ENCODE measurements at places on chromosomes 2 and 18.

GRCh38 chr2:3535794-3536681 lies 16.7 kb upstream of the ADI1 start:
- no peak for DNase-seq

- DNase-seq = no peak
Measured at GRCh38 chr2:12726271-12726670, 9.5 kb downstream of the TRIB2 start.

GRCh38 chr2:60486551-60486950 lies 66.9 kb downstream of the BCL11A start:
- DNase-seq = no peak

DNA sequence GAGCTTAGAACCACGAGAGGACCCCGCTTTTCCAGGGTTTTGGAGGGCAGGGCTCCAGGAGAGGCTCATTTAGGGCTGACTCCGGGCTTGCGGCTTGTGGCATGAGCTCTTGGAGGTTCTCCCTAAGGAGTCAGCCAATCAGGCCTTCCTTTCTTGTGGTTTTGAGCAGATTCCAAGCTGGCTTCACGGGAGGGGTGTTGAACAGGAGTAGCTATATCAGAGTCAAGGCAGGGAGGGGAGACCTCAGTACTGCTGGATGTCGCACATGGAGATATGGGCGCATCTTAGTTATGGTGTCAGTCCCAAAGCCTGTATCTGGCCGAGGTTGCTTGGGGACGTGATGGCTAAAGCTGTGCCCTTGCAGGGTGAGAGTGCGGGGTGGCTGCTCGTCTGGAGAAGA lies 98.6 kb downstream of the AGAP1 start:
- no peak for DNase-seq

DNA sequence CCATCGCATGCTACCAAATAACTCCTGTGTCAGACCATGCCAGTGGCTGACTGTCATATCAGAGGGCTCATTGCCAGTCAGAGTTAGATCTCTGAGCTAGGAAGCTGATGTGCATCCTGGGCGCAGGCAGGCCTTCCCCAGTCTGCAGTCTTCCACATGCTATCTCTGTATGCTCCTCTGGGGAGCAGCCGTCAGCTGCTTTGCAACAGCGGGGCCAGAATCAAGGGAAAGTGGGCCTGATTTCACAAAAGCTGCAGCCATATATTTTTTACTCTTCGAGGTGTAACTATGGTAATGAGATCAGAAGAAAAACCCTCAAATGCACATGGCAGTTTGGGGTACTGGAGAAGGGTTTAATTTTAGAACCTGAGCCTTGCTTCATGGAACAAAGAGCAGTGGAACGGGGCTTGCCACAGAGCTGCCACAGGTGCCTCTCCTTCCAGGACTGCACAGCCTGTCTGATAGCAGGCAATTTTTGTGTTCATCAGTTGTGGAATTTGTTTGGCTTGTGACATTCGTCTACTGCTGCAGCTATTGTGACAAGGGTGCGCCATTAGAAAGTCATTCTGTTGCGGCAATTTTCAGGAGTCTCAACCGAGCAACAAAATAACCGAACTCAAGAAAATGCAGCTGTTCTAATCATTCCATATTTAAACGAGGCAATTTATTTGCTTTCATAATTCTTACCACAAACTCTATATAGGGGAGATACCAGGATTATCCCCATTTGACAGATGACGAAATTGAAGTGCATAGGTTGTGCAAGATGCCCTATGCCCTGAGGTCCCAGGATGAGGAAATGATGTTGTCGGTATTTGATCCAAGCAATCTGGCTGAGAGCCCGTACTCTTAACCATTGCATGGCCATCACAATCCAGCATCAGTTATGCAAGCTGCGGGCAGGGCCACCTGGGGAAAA lies 109.6 kb upstream of the CYRIA start:
- DNase-seq = no peak

DNA sequence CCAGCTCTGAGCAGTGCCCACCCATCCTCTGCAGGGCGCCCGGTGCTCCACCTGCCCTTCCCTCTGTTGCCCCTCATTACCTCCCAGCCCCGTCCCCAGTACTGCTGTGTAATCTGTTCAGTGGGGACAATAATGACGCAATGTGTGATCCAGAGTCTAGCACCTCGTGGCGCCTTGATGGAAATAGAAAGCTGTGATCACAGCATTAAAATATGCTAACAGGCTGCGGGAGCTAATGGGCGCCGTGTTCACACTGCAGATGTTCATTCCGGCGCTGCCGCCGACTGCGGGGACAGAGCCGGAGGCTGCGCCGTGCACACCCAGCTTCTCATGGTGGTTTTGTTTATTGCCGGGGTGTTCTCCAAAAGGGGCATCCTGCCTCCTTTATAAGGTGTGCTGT lies 235.2 kb downstream of the LDLRAD4 start:
- no peak for DNase-seq

GRCh38 chr2:43941359-43941758 lies 54.4 kb downstream of the LRPPRC start:
- no peak for DNase-seq

GRCh38 chr2:47724221-47724981 lies 58.5 kb upstream of the MSH6 start:
- DNase-seq = no peak

- DNase-seq = no peak
Measured at GRCh38 chr18:1906421-1906820, 664.9 kb downstream of the METTL4 start.

DNA sequence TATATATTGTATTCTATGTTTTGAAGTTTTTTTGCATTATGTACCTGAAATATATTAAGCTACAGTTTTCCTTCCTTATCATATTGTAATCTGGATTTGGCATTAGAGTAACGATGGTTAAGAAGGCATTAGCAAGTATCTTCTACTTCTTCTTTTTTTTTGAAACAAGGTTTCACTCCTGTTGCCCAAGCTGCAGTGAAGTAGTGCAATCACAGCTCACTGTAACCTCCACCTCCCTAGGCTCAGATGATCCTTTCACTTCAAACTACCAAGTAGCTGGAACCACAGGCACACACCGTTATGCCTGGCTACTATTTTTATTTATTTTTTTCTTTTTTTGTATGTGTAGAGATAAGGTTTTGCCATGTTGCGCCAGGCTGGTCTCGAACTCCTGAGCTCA lies 201.1 kb downstream of the ZNF804A start:
- DNase-seq = no peak

GRCh38 chr18:42936289-42936688 lies 179.2 kb downstream of the RIT2 start:
- DNase-seq = no peak

DNA sequence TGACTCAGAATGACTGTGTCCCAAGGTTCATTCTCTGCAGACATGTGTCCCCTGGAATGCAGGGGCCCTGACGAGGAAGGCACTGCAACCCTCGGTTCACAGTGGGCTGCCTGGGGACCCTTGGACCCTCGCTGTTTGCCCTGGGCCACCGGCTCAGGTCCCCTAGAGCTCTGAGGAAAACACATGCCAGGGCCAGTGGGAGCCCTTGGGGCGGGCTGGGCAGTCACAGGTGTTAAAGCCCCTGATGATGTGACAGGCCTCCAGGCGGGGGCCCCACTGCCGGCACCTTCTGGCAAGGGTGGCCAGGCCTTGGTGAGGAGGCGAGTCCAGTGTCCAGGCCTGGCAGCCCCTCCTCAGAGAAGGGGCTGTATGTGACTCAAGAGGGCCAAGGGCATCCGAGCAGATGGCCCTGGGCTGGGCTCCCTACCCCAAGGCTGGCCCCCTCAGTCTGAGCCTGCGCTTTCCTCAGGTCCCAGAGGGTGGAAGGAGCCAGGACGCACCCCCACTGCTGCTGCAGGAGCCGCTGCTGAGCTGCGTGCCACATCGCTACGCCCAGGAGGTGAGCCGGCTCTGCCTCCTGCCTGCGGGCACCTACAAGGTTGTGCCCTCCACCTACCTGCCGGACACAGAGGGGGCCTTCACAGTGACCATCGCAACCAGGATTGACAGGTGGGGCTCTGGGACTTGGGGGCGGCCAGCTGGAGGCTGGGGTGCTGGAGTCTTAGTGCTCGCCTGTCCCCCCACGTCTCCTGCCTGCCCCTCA lies 11.1 kb downstream of the CAPN10 start:
- no peak for DNase-seq

DNA sequence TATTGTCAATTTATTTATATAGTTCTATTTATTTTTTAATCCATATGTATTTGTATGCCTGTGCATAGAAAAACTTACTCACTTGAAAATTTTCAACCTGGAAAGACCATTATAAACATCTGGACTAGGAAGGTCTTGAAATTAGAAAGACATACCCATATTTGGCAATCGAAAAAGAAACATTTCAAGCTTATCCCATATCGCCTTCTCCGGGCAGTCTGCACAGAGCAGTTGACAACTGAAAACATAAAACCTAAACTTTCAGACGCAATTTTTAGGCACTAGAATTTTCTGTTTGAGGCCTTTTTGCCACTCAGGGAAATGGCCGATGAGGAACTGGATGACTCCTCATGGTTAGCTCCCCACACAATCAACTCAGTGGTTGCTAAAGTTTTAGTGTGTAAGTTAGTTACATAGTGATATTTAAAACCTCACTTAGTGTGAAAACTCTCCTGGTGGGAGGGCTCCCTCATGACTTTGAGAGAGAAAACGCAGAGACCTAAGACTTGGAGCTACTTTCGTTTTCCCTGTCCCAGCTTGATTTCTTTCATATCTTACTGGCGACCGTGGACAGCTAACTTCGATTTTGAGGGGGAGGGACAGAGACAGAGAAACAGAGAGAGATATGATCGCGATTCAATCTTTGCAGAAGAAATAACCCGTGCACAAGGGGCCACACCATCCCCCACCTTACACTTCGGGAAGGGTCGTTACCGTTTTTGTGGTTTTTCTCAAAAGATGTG lies 3.2 kb upstream of the HOXD12 start:
- no peak for DNase-seq

DNA sequence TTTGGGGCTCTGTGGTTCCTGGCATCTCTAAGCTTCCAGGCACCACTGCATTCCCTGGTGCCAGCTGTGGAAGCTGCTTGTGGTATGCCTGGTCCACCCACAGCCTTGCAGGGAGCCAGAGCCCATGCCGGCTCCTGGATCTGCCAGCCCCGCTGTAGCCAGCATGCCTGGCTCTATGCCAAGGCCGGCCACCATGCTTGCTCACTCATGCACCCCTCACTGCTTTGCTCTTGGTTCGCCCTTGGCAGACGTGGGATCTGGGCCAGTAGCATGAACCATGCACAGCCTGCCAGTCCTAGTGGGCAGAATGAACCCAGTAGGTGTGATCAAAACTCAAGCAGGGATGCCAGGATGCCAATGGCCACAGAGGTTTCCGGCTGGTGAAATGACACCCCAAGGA lies 634.2 kb upstream of the TMEFF2 start:
- DNase-seq = no peak

- DNase-seq = no peak
Measured at GRCh38 chr2:226898897-226899296, 63.0 kb downstream of the RHBDD1 start.

DNA sequence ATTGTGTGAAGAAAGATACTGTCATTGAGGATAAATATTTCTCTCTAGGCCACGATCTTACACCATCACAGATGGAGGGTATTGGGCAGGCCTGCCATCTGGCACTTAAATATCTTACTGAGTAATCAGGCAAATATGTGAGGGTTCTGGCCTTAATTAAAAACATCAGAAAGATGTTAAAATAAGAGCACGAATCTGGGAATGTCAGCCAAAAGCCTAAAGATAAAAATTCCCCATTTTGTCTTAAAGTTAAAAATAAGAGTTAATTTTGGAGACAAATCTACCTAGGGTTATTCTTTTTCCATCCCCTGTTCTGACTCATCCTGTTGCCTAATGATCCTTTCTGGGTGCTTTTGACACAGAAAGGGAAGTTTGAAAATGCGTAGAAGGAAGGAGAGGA lies 121.0 kb downstream of the SUCLG1 start:
- DNase-seq = no peak

GRCh38 chr2:45849491-45850283 lies 198.2 kb downstream of the PRKCE start:
- DNase-seq = no peak

DNA sequence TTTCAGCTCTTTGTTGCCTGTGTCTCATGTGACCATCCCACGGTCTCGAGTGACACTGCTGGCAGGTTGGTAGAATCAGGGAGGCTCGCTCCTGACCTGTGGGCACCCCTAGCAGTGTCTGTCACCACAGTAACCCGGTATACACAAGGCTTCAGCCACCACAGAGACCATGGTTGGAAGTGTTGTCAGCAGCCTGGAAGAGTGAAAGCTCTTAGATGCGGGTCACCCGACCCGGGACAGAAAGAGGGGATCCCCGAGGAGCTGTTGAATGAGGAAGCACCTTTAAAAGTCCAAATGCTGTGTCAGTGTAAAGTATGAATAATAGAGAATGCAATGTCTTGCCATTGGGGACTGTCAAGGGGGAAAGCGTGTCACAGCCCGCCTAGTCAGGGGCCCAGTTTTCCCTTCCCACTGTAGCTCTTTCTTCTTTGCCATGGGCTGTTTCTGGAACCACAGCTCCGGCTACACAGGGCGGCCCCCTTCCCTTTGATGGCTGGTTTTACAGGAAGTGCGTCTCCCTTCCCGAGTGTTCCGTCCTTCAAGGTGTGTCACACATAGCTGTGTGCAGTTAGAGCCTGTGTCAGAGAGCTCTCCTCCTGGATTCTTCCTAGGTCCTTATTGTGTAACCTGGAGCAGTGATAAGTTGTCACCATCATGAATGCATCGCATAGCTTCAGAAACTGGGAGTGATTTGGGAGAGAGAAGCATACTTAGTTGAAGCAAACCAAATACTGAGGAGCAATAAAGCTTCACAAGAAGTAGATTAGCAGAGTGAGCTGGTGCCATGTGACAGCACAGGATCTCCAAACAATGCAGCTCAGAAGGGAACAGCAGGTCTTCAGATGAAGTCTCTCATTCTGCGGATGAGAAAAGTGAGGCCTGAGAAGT lies 81.4 kb downstream of the MTCL1 start:
- no peak for DNase-seq

DNA sequence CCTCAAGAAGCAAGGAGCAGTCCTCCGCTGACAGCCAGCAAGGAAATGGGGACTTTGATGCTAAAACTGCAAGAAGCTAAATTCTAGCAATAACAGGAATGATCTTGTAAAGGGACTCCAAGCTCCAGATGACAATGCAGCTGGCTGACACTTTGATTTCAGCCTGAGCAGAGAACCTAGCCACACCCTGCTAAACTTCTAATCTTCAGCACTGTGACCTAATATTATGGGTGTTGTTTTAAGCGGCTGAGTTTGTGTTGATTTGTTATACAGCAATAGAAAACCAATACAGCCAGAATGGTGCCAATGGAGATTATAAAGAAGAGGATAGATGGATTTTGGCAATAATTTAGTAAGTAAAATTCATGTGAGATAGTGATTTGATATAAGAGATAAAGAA lies 196.7 kb upstream of the SPHKAP start:
- no peak for DNase-seq

GRCh38 chr2:173146590-173146989 lies 70.9 kb downstream of the MAP3K20 start:
- DNase-seq = no peak

DNA sequence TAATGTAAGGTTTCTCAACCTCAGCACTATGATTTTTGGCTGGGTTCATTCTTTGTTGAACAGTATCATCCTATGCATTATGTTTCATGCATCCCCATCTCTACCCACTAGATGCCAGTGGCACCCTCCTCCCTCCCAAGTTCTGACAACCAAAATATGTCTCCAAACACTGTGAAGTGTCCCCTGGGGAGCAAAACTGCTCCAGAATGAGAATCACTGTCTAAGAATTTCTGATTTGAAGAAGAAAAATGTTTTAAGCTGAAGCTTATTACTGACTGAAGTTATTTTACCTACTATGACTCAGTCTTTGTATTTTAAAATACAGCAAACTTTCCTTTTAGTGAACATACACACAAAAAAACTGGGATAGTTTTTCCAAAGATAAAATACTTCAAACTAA lies 3.4 kb downstream of the THADA start:
- DNase-seq = no peak
